Choroid plexus epithelial cell (primary cell): ENCODE measurements at places on chromosomes 4 and X.

DNA sequence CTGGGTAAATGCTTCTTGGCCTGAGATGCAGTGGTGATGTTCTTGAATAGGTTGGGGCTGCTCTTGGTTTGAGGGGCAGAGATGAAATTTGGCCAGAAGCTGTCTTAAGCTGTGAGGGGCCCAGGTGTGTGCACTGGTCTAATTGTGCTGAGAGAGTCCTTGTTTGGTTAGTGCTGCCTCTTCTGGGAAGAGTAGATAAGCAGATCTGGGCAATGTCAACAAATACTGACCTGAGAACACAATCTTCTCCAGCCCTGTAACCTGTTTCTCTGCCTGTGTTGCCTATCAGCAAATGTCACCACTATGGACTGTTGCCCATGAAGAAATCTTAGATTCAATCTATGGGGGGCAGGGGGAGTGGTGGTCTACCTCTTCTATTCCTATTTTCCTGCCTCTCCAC, 17.2 kb upstream of the USP27X start:
- DNase-seq = no peak

DNA sequence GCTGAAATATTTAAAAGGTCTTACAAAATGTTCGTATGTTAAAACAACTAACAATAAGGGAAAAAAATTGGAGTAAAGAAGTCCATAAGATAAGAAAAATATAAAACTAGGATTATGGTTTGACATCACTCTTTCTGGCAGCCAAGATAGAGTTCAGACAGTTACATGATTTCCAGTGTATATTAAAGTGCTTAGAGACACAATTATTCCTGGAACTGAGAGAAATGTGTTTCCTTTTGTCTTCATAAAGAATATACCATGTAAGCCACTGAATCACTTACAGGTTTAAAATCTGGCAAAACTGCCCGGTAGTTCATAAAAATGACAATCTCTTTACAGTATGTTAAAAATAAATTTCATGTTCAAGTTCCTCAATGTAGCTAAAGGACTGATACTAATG, 538.7 kb upstream of the ATOH1 start:
- no peak for DNase-seq

DNA sequence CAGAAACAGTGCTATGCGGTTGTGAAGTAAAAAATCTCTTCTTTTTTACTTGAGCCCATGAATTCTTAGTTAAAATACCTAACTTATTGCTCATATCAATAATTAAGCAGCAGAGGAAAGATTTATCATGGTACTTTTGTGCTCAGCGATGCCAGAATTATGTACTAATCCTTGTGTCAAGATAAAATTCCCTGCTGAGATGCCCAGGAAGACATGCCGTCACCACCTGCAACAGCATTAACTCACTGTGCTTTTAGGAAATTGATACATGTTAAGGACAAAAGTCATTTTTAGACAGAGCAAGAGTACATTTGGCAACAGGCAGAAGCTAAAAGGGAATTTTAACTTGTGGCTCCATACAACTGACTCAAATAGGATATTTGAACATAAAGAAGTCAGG, 138.9 kb downstream of the NPNT start:
- peak; percentile 10 for DNase-seq

GRCh38 chr4:125084608-125085007, 230.1 kb upstream of the FAT4 start:
- DNase-seq = no peak

DNA sequence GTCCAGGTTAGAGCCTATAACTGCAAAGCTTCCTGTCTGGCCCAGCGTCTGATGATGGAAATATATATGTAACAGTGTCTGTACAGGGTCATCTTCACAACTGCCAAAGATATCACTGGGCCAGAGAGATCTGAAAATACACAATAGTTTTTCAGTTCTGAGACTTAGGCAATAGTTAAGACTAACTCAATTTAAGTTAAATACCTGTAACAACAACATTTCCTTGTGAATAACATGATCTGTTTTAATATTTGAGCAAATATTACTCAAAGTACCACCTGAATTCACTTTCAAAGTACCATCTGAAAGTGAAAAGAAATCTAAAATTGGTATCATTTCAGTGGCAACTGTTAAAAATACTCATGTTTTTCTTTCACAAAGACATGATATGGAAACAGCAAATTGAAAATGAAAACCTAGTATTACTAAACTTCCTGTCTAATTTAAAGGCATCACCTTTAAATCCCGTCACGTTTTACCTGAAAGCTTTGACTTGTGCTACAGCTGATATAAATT, 9.6 kb downstream of the ZAR1 start:
- DNase-seq = no peak

DNA sequence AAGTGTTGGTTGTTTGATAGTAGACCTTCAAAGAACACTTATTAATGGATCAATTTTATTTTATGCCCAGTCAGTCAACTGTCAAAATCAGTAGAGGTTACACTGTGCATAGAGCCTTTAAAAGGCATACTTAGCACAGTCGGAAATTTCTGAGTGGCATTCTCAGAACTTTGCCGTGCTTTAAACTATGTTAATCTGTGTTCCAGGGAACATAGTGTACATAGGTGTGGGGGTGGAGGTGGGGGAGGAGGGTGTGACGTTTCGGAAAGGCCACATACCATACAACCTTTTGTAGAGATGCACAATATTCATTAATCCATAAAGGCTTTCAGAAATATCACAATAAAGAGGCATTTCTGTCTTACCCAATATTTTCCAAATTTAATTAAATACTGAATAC, 75.8 kb downstream of the RS1 start:
- peak; percentile 16 for DNase-seq

GRCh38 chrX:57905141-57905540, 5.1 kb downstream of the ZXDA start:
- peak; percentile 44 for DNase-seq

- peak; percentile 57 for DNase-seq
These were observed 39.3 kb upstream of the HPGD start for GRCh38 chr4:174561560-174561959.

GRCh38 chr4:92021788-92022187, 282.0 kb upstream of the GRID2 start:
- no peak for DNase-seq

DNA sequence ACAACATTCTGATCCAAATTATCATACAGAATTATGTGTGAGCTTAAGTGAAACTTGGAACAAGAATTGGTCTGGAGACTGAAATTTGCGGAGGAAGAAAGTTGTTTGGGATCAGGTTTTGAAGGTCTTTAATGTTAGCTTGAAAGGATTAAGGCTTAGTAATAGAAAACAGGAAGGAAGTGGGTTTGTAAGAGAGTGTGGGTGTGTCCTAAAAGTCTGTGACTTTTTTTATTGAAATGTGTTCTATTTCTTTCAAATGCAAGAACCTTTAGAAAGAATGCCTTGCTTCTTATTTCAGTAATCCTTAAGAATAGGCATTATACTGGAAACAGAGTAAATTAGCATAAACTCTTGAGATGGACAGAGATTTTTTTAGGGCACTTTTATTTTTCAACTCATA, 198.0 kb downstream of the GALNTL6 start:
- DNase-seq = no peak

DNA sequence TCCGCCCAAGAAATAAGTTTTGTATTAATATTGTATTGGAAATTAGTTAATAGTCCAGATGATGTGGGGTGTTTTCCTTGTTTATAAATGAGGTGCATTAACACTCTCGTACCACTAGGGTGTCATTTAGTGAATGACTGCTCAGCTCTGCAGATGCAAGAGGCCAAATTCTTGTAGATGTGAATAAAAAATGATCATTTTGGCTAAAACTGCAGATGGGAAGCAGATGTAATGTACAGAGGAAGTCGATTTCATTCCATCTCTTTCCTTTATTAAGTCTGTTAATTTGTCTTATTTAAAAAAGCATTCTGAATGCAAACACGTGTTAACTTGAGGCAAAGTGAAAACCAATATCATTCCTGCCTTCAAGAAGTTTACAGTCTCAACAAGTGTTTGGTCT, 108.1 kb downstream of the DHX15 start:
- DNase-seq = peak; percentile 60

- peak; percentile 78 for DNase-seq
These were observed 170.7 kb downstream of the SLIT2 start for GRCh38 chr4:20422398-20422797.

GRCh38 chrX:49308604-49309269, 5.3 kb downstream of the GAGE10 start:
- peak; percentile 19 for DNase-seq

DNA sequence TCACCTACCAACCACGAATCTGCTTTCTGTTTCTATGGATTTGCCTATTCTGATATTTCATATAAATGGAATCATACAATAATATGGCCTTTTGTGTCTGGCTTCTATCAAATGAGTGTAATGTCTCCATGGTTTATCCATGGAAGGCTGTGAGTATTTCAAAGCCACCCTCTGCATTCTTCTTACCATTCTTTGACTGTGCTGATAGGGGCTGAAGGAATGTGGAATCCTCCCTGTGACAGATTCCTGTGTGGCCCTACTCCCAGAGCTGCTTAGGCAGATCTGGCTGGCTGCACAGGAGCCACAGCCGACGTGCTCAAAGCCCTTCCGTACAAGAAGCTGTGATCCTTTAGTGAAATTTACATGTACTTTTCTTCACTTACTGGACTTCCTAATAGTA, 163.2 kb downstream of the HS6ST2 start:
- no peak for DNase-seq

GRCh38 chr4:3466691-3467600, 3.8 kb downstream of the DOK7 start:
- no peak for DNase-seq

DNA sequence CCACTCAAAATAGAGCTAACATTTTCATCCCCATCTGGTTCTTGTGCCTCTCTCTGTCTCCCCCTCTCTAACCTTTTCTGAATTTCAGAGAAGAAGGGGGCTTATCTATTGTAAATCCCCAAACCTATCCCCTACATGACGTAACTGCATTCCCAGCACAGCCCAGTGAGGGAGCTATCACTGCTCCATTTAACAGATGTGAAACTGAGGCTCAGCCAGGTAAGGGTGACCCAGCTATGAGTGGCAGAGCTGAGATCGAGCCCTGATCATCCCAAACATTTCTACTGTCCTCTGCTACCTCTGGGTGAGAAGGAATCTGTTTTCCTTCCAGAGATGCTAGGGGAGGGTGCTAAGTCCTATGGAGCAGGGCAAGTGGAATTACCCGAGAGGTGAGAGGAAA, 107.5 kb downstream of the SLC2A9 start:
- no peak for DNase-seq

DNA sequence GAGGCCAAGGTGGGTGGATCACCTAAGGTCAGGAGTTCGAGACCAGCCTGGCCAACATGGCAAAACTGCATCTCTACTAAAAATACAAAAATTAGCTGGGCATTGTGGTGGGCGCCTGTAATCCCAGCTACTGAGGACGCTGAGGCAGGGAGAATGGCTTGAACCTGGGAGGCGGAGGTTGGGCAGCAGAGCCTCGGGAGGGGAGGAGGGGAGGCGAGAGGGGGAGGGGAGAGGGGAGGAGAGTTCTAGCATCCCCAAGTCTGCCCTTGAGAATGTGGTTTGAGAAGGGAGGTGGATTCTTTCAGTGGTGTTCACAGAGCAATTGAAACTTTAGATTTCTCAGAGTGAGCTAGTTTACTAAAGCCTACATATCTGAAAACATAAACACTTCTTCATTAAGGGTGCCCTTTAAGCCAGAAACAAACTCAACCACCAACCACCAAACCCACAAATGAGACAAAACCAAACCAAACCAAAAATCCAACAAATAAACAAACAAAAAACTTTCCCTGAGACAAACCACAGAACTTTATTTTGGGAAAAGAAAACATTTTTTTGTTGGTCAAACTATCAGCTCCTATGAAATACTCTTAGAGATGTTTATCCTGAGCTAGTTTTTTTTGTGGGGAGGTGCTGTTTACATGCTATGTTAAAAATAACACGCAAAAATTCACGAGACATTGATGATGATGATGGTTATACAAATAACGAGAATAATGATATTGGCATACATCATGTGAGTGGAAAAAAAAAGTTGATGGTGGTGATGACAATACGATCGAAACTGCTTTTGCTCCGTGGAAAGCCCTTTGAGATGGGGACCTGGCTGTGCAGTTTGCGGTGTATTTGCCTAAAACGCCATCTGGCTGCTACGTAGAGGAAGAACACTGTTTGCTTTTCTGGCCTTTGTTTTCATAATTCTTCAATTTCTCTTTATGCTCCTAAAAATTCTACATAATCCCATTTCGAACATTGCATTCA, 98.2 kb upstream of the PRKX start:
- peak; percentile 69 for DNase-seq

- no peak for DNase-seq
These were observed 13.5 kb upstream of the PLS3 start for GRCh38 chrX:115547448-115547847.

- no peak for DNase-seq
These were observed 6.3 kb downstream of the DCHS2 start for GRCh38 chr4:154485127-154485773.

GRCh38 chr4:176217510-176217909, 22.1 kb upstream of the SPATA4 start:
- no peak for DNase-seq

GRCh38 chr4:40405193-40405592, 70.1 kb downstream of the CHRNA9 start:
- no peak for DNase-seq

DNA sequence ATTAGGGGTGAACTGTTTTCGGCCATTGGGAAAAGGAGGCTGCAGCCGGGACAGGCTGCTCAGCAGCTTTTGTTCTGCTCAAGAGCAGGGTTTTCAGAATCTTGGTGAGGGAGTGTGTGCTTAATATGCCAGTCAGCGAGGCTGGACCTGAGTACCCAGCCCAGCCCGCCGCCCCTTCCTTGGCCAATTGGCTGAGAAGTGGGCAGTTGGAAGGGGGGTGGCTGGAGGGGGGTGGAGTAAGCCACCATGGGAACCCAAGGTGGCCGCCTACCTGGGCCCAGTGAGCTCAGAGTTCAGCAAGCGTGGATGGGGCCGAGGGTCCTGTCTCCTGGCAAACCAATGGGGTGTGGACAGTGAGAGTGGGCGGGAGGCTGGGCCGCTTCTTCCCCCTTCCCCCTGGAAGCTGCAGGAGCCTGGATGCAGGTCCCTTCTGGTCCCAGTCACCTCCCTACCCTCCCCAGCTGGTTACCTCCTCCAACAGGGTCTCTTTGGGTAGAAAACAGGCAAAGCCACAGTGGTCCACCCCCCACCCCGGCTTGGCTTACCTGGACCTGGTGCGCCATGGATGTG, 52.5 kb downstream of the SORCS2 start:
- no peak for DNase-seq

GRCh38 chr4:6264225-6264540, 5.5 kb upstream of the WFS1 start:
- DNase-seq = peak; percentile 86

DNA sequence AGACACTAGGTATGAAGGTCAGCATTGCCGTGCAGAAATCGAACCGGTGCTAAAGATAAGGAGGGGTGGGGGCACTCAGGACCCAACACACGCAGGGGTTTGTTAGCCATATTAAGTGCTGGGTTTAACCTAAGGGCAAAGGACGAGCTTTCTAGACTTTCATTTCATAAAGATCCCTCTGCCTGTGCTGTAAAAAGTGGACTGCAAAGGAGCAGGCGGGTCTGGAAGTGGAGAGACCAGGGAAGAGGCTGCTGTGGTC, 1.3 kb downstream of the CASP3 start:
- no peak for DNase-seq

- no peak for DNase-seq
These were observed 26.5 kb upstream of the ATP8A1 start for GRCh38 chr4:42683393-42683792.
